ENCODE measurements at places on chromosomes 7 and 10.

DNA sequence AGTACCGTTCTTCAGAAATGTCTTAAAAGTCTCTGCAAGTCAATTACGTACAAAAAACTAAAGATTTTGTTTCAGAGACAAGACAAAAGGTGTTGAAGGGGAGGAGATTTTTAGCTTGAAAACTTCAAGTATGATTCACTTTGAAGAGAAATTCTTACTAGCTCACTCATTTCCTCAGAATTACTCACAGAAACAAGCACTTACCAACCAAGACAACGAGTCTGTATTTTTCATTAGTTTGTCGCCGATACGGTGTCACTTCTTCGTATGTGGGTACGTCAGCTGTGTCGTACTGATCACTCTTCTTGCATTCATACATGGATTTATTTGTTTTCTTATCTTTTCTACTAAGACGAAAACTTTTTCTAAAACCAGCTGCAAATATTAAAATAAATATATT lies 90.6 kb upstream of the ODAD2 start:
- no peak for DNase-seq

DNA sequence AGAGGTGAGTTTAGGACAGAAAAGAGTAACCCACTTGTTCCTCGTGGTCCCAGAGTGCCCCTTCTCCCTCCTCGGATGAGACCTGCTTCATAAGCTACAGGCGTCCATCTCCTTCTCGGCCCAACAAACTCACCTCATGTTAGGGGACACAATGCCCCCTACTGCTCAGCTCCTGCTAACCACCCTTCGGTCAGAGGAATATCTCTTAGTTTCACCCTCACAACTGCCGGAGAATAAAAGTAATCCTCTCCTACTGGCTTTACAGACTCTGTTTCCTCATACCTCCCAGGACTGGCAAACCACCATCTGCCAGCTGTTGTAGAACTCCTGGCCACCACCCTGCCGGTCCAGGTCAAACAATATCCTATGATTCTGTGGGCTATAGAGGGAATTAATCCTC lies 3.2 kb downstream of the AKR1B15 start:
- no peak for DNase-seq

GRCh38 chr7:149261316-149261828 lies 624 bp upstream of the ZNF783 start:
- no peak for DNase-seq

DNA sequence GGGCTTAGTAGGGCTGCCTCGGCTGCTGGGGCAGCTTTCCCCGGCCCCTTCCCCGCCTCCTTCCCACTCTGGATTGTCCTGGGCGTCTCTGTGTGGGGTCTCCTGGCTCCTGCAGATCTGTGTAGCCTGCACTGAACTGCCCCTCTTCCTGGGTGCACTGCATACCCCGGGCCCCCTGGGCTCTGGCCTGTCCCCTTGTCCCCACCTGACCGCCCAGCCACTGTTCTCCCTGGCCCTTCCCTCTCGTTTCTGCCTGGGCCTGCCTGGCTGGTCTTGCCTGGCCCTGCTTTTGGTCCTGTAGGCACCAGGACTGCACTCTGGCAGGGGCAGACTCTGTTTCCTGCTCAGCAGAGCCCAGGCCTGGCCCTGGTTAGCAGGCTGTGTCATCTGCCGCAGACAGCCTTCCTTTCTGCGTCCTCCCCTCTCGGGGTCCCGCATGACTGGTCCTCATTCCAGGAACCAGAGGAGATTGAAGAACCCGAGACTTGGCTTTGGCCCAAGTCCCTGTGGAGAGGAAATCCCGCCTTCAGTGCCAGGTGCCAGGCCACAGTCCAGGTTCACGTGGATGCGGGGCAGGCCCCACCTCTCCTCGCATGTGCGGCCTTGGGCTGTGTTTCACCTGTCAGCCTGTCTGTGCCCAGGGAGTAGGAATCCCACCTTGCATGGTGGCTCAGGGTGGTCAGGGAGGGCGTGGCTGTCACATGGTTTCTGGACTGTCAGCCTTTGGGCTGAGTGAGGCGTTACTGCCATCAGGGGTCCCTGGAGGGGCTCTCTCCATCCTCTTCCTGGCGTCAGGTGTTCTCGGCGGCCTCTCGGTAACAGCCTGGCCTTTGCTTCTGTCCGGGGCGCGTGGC lies 9.2 kb downstream of the INPP5A start:
- DNase-seq: no peak

DNA sequence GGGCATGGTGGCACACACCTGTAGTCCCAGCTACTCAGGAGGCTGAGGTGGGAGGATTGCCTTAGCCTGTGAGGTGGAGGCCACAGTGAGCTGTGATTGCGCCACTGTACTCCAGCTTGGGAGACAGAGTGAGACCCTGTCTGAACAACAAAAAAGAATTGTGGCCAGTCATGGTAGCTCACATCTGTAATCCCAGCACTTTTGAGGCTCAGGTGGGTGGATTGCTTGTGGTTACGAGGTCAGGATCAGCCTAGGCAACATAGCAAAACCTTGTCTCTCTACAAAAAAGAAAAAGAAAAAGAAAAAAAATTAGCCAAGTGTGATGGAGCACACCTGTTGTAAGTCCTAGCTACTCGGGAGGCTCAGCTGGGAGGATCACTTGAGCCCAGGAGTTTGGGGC lies 22.8 kb downstream of the MARCHF5 start:
- no peak for DNase-seq

DNA sequence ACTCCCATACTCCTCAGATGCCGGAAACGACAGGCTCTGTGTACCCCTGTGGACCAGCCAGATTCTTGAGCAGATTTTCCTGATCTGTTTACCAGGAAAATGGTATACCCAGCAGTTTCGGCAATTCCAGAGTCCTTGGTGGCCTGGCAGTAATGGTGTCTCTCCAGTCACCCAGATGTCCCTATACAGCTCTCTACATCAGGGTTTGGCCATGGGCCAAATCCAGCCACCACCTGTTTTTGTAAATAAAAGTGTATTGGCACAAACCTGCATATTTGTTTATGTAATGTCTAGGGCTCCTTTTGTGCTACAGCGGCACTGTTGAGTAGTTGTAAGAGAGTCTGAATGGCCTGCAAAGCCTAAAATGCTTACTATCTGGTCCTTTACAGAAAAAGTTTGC lies 491.3 kb downstream of the RPS24 start:
- DNase-seq: no peak

DNA sequence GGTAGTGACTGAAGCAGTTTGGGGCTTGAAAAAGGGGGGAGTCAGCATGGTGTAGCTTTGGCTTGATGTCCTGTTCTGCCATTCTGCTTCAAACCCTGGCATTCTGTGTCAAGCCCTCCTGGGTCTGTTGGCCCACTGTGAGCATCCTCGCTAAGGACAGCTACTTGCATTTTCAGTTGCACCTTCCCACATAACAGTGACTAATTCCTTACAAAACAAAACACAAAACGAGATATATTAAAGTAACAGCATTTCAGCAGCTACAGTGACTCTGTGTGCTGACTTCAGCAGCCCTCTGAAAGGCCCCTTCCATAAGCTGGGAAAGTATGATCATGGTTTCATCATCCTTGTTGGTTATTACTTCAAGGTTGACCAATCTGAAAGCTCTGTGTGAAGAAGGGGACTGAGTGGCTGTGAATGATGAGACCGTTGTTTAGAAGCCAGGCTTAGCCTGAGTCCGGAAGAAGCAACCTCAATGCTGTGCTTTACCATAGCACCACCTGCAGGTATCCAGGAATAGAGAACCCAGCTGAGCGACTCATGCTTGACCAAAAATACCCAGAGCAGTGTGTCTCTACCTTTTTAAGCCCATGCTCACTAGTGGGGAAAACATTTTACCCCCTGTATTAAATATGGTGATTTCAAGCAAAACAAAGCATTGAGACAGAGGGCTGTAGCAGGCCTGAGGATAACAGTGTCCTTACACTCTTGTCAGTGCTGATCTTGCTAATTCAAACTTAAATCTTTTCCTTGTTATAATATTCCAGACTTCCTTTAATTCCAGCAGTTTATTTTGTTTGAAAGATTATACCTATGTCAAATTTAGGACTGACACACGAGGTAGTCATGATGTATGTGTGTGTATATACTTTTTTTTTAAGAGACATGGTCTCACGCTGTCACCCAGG lies 42.6 kb upstream of the CC2D2B start:
- no peak for DNase-seq

DNA sequence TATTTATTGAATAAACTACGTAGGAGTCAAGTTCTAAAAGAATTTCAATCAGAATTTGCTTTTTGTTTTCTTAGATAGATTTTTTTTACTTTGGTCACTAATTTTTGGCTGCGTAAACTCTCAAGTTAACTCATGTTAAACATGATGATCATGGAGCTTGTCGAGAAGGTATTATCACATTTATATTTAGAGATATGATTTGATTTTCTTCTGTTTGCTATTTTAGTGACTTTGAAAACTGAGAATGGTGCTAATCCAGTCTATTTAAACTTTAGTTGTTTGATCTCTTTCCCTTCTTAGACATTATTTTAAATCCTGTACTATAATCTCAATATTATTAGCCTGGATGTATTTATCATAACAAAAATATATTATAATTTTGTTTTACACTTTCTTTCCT lies 179.4 kb upstream of the SEMA3C start:
- DNase-seq: no peak

- DNase-seq: no peak
Measured at GRCh38 chr10:29240986-29241660, 47.7 kb upstream of the LYZL1 start.

- no peak for DNase-seq
Measured at GRCh38 chr7:139271718-139272628, 40.9 kb downstream of the UBN2 start.

Measured in activated T-helper 1 cell treated with anti-CD3 and anti-CD28 coated beads, Interleukin-2, amount 50 U/mL, for 16 hours (primary cell).